Activated gamma-delta T cell treated with anti-CD3 and anti-CD28 coated beads, Interleukin-2, amount 50 U/mL, for 16 hours (primary cell): ENCODE measurements at places on chromosomes 11 and 22.

GRCh38 chr11:44911029-44911814 lies 39.5 kb downstream of the TP53I11 start:
- peak; percentile 80 for DNase-seq

DNA sequence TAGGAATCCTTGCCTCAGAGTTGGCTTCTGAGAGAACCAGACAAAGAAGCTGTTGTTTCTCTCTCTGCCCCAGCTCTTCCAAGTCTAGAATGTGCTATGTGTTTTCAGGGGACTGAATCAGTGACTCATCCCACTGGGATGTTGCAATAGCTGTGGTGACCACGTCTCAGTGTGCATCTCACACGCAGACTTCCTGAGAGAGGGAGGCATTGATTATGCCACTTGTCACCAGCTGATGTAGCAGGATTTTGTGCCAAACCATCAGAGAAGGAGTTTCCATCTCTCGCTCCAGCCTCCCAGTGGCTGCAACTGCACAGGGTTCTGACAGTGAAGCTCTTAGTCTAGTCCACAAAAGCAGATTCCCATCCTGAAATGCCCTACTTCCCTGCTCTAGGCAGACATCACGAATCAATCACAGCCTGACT lies 455.8 kb downstream of the MIAT start:
- DNase-seq = no peak

GRCh38 chr11:2599561-2600189 lies 100.1 kb downstream of the KCNQ1OT1 start:
- DNase-seq = no peak

DNA sequence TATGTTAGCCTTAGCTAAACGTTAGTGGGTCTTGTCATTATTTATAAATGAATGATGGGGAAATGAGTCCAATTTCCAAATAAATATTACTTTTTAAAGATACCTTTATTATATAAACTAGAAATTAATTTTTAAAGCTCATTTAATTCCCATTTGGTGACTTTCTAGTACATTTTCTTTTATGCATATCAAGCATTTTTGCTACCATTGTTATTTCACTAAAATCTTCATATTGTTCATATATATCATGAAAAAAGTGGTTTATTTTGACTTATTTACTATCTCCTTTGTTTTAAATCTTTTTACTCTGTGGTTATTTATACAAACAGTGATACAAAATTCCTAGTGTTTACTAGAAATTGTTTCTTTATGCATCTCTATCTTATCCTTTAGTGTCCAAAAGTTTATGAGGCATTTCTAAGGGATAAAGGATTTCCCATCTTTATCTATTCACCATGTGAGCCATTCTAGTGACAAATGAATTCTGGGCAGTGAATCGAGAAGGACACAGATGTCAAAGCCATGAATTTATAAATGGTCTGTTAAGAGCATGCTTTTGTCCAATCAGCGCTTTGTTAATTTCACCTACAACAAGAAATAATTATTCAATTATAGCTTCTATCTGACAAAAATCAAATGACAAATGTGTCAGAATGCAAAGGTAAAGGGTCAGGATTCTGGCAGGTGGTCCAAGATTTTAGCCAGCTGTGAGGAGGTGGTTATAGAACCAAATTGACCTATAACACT lies 70.6 kb downstream of the PRMT3 start:
- no peak for DNase-seq

DNA sequence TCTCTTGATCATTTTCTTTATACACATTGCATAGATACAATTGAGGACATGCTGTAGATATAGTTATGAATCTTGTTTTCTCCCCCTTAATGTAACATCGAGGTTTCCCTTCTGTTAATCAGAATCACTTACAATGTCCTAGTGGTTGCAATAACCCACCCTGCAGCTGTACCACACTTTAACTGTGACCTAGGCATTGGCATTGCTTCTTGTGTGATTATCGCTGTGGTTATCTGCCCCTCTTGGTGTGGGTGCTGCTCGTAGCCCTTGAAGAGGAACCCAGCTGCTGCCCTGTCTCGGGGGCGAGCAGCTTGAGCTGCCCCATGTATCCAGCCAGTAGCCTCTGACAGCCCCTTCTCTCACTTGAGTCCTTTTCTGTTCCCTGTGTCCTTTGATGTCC lies 1.5 kb downstream of the DGAT2 start:
- DNase-seq = no peak

DNA sequence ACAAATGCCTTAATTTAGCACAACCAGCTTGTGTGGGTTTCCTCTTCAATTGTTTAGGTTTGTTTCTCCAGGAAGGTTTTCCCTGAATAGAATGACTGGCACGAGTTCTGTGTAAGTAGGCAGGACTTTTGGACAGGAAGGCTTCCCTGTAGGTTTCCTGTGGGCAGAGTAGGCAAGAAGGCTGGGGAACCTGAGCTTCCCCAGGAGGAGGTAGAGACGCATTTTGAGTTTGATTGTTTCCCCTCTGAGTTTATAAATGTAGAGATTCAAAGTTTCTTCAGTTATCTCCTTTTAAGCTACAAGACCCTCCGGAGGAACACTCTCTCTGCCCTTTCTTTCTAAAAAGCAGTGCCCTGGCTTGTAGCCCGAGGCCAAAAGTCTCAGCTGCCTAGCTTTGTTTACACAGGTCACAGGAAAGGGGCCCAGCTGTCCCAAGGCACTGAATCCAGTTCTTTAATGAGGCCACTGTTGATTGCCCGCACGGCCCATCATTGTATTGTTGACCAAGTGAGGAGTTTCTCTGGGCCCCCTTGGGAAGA lies 66.6 kb upstream of the RDX start:
- no peak for DNase-seq

DNA sequence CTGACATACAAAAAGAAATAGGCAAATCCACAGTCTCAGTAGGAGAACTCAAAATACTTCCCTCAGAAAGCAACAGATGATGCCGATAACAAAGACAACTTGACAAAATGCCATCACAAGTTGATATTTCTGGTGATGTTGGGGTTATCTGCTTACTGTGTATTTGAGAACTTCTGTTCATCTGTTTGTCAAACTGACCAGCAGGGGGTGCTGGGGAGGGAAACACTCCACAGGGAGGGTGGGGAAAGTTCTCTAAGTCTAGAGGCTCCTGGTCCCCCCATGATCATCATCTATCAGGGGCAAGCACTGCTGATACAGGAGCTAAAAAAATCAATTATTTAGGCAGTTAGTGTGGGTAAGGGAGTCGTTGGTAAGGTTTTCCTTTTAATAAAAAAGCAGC lies 19.2 kb downstream of the GLYATL1 start:
- peak; percentile 6 for DNase-seq

- no peak for DNase-seq
Measured at GRCh38 chr11:39810358-39810757, 1649.1 kb downstream of the LRRC4C start.

- DNase-seq = no peak
Measured at GRCh38 chr22:44947846-44948245, 62.0 kb downstream of the PHF21B start.

- DNase-seq = no peak
Measured at GRCh38 chr11:70810681-70811080, 412.4 kb downstream of the CTTN start.

DNA sequence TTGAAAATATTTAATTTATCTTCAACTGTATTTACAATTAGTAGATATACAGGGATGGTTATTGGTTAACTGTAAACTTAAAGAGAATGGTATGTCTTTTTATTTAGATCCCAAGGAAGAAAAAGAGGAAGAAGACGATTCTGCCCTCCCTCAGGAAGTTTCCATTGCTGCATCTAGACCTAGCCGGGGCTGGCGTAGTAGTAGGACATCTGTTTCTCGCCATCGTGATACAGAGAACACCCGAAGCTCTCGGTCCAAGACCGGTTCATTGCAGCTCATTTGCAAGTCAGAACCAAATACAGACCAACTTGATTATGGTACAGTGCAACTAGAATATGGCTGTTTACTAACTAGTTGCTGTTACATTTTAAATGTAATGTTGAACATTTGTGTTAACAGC lies 12.7 kb upstream of the CNTF start:
- no peak for DNase-seq

- no peak for DNase-seq
Measured at GRCh38 chr11:29780756-29781155, 236.1 kb downstream of the KCNA4 start.
